ENCODE measurements at places on chromosomes 1 and 21. TPM values are rescaled to one million over a fixed set of nuclear protein-coding genes. Genes with fewer than 3 reads are reported as not detected.

DNA sequence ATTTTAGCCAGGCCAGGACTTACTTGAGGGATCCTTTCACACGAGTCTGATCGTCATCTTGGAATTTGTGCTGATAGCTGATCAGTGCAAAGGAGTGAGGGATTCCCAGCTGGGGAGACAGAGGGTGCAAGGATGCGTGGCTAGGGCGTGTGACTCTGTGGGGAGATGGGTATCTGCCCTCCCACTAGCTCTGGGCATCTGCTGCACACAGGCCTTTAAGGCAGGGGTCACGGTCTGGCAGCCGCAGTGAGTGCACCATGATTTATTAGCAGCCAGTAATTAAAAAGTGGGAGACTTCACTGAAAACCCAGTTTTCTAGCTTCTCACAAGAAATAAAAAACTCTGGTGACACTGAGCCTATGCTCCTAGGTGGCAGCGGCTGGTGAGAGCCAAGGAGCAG is 20.4 kb downstream of the THAP3 start:
- peak; percentile 83 for DNase-seq
- H3K4me3 ChIP-seq: no peak overlapping the region
- no peaks in the 10 kb centered on the region for H3K4me1 ChIP-seq
- no peaks in the 10 kb centered on the region for H3K27me3 ChIP-seq
- peaks cover 2% of the 10 kb centered on the region for H3K36me3 ChIP-seq

GRCh38 chr1:161719325-161719611 is 2.1 kb upstream of the FCRLB start:
- no peak overlapping the region for H3K27ac ChIP-seq
- H3K4me3 ChIP-seq: no peak overlapping the region
- no peaks in the 10 kb centered on the region for H3K4me1 ChIP-seq

DNA sequence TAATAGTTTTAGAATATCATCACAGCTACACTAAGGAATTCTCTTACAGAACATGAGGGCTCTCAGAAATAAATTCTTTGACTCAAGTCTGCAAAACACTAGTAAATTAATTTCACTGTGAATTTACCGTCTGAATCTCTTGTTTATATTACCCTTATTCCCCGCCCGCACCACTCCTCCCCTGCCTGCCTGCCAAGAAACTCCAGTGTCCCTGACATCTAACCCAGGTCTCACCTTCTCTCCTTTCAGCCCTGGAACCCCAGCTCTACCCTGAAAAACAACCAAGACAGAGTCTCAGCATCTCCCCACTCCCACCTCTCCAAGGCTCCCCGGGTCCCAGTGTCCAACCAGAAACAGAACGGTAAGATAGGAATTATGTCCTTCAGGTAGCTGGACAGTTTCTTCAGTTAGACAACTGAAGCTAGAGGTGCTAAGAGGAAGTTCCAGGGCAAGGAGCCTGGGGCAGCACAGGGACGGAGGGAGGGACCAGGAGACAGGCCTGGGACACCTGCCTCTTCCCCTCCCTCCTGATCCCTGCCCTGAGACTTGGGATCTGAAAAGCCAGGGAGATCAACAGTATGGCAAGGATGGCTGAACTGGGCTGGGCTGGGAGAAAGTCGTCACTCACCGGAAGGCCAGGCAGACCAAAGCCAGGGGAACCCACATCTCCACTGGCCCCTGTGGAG is 15.4 kb downstream of the COL16A1 start:
- no peaks in the 10 kb centered on the region for H3K4me1 ChIP-seq
- DNase-seq: peak; percentile 15
- H3K4me3 ChIP-seq: no peak overlapping the region
- H3K36me3 ChIP-seq: no peaks in the 10 kb centered on the region
- no peaks in the 10 kb centered on the region for H3K27me3 ChIP-seq

DNA sequence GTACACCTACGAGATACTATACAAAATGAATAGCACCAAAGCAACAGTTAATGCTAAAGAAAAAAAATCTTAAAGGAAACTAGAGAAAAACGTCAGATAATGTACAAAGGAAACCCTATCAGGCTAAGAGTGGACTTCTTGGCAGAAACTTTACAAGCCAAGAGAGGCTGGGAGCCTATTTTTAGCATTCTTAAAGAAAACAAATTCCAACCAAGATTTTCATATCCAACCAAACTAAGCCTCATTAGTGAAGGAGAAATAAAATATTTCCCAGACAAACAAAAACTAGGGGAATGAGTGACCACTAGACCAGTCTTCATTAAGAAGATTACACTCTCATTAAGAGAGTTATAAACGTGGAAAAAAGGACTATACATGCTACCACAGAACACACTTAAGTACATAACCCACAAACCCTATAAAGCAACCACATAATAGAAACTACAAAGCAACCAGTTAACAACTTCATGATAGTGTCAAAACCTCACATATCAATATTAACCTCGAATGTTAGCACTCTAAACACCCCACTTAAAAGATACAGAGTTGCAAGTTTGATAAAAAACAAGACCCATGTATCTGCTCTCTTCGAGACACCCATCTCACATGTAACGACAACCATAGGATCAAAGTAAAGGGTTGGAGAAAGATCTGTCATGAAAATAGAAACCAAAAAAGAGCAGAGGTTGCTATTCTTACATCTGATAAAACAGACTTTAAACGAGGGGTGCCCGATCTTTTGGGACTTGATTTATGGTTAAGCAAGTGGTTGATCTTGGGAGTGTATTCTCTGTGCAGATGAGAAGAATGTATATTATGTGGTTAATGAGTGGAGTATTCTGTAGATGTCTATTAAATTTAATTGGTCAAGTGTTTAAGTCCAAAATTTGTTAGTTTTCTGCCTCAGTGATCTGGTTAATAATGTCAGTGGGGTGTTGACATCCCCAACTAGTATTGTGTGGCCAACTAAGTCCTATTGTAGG is 1301.4 kb downstream of the PLA2G4A start:
- H3K4me1 ChIP-seq: no peaks in the 10 kb centered on the region
- no peak for DNase-seq
- H3K36me3 ChIP-seq: no peaks in the 10 kb centered on the region
- H3K27ac ChIP-seq: no peak overlapping the region

DNA sequence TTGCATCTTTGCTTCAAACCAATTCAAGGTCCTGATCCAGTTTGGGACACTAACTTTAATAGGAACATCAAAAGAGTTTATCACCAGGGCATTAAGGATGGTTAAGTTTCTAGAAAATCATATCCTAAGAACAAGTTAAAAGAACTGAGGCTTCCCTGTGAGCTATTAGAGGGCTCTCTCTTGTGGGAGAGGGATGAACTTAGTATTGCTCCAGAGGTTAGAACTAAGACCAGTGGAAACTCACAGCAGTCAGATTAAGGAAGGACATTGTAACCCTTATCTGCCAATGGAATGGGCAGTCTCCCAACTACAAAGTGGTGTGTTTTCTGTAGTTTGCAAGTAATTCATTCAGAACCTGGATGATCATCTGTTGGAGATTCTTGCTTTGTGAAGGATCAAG is 36.8 kb downstream of the UBE2U start:
- no peaks in the 10 kb centered on the region for H3K36me3 ChIP-seq
- H3K4me1 ChIP-seq: peaks cover 3% of the 10 kb centered on the region
- H3K4me3 ChIP-seq: no peak overlapping the region
- no peaks in the 10 kb centered on the region for H3K27me3 ChIP-seq
- no peak overlapping the region for H3K27ac ChIP-seq

- no peaks in the 10 kb centered on the region for H3K4me1 ChIP-seq
- no peak overlapping the region for H3K27ac ChIP-seq
- no peaks in the 10 kb centered on the region for H3K27me3 ChIP-seq
- H3K4me3 ChIP-seq: no peak overlapping the region
- H3K36me3 ChIP-seq: no peaks in the 10 kb centered on the region
- no peak for DNase-seq
These were observed 35.5 kb upstream of the IGSF21 start for GRCh38 chr1:18072066-18072465.

- no peak overlapping the region for H3K27ac ChIP-seq
- no peak overlapping the region for H3K4me3 ChIP-seq
- no peak for DNase-seq
- no peaks in the 10 kb centered on the region for H3K36me3 ChIP-seq
These were observed 118.1 kb upstream of the POGK start for GRCh38 chr1:166721145-166721544.

GRCh38 chr1:7482772-7483495 is 288.2 kb upstream of the VAMP3 start:
- H3K4me3 ChIP-seq: no peak overlapping the region
- H3K27me3 ChIP-seq: no peaks in the 10 kb centered on the region
- DNase-seq: no peak
- H3K36me3 ChIP-seq: no peaks in the 10 kb centered on the region
- H3K27ac ChIP-seq: no peak overlapping the region

DNA sequence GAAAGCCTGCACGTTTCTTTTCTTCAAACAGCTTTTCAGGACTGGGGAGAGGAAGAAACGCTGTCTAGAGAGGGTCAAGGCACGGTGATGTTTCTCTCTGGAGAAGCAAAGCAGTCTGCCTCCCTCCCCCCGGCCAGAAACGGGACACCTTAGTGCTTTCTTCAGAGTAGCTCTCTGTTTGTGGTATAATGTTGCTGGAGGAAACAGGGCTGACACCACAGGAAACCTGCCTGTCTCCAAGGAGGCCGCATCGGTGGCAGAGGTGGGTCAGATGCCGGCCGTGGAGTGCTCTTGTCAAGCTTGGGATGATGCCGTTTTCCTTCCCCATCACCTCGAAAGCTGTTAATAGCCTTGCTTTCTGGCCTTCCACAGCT is 139.4 kb downstream of the DHRS3 start:
- H3K27ac ChIP-seq: peak overlapping the region; percentile 85
- no peak overlapping the region for H3K4me3 ChIP-seq
- no peaks in the 10 kb centered on the region for H3K36me3 ChIP-seq
- no peak for DNase-seq
- peaks cover 46% of the 10 kb centered on the region for H3K4me1 ChIP-seq
- no peaks in the 10 kb centered on the region for H3K27me3 ChIP-seq

Gene NBPF6
- total RNA-seq: not detected

Gene MAP3K6
- 86.7 TPM for total RNA-seq

Gene ANKRD34A
- total RNA-seq: 0.76 TPM

Gene COL6A2
- total RNA-seq: 174 TPM

Gene SRSF11
- total RNA-seq: 135 TPM

Gene LMOD1
- total RNA-seq: 33.3 TPM

Gene CFAP141
- total RNA-seq: not detected

Gene S100A7
- total RNA-seq: not detected

Data from kidney (tissue), 22 donors.